Peyer's patch (tissue), 4 donors: ENCODE measurements at places on chromosomes 7 and 10.

GRCh38 chr10:47031211-47031900 is 120.1 kb downstream of the PTPN20 start:
- no peaks in the 10 kb centered on the region for H3K36me3 ChIP-seq
- H3K4me1 ChIP-seq: no peaks in the 10 kb centered on the region
- H3K27me3 ChIP-seq: no peaks in the 10 kb centered on the region
- no peak overlapping the region for H3K27ac ChIP-seq
- H3K4me3 ChIP-seq: no peak overlapping the region

- no peak overlapping the region for H3K4me3 ChIP-seq
- no peaks in the 10 kb centered on the region for H3K27me3 ChIP-seq
- H3K27ac ChIP-seq: no peak overlapping the region
- no peak for DNase-seq
- no peaks in the 10 kb centered on the region for H3K4me1 ChIP-seq
Measured at GRCh38 chr10:78290131-78290750, 256.6 kb downstream of the RPS24 start.

DNA sequence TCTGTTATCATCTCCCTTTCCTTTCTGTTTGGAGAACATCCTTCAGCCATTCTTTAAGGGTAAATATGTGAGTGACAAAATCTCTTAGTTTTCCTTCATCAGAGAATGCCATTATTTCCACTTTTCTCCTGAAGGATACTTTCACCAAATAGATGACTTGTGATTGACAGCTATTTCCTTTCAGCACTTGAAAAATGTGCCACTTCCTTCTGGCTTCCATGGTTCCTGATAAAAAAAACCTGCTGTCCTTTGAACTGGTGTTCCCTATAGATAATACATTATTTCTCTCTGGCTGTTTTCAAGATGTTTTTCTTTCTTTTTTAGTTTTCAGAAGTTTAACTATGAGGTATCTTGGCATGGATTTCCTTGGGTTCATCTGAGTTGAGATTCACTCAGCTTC is 79.7 kb downstream of the TBXAS1 start:
- no peak overlapping the region for H3K27ac ChIP-seq
- no peak for DNase-seq
- H3K27me3 ChIP-seq: no peaks in the 10 kb centered on the region
- H3K36me3 ChIP-seq: no peaks in the 10 kb centered on the region
- no peaks in the 10 kb centered on the region for H3K4me1 ChIP-seq

DNA sequence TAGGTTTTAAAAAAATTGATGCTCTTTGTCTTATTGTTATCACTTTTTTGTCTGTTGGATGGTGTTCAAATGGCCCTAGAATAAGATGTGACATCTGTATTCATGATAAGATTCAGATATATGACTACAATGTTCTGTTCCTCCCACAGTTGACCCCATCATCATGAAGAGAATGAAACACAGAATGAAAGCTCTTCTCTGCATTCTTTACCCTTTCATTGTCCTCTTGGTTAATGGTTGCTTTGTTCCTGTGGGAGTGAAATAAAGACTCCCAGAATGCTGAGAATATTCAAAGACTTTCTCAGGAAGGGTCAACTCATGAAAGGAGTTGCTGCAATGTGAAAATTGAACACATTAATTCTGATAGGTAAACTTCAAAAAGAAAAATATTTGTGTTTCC is 1015.8 kb downstream of the SORCS3 start:
- H3K4me3 ChIP-seq: no peak overlapping the region
- no peaks in the 10 kb centered on the region for H3K27me3 ChIP-seq
- H3K36me3 ChIP-seq: no peaks in the 10 kb centered on the region
- H3K4me1 ChIP-seq: no peaks in the 10 kb centered on the region
- no peak overlapping the region for H3K27ac ChIP-seq
- no peak for DNase-seq
